ENCODE measurements at places on chromosomes 6 and 20.

DNA sequence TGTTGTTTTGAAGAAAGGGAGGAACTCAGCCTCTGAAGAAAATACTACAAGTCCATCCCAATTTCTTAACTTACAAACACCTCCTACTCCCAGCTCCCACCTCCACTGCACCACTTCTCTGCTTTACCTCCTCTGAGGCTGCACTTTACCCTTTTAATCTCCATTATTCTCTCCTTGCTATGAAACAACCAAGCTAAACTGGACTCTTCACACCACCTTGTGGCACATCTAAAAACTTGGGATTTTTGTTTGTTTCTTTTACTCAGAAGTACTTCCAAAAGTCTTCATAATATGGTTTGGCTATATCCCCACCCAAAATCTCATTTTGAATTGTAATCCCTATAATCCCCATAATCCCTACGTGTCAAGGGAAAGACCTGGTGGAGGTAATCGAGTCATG is 142.2 kb downstream of the MOXD1 start:
- DNase-seq: no peak

DNA sequence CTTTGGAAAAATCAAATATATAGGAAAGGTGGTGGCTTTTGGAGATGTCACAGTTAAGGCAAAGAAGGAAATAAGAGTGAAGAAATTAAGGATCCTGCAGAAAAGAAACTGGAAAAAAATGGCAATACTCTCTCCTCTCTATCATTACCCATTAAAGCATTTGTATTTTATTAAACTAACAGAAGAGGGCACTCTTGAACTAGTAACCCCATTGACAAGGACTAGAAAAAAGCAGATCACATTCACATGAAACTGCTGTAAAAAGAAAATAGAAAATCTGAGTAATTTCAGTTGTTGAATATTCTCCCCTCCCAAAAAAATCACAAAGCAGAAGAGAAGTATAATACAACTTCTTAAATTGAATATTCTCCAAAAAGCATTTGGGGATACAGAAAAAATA is 104.1 kb upstream of the SLC35B3 start:
- no peak for DNase-seq

DNA sequence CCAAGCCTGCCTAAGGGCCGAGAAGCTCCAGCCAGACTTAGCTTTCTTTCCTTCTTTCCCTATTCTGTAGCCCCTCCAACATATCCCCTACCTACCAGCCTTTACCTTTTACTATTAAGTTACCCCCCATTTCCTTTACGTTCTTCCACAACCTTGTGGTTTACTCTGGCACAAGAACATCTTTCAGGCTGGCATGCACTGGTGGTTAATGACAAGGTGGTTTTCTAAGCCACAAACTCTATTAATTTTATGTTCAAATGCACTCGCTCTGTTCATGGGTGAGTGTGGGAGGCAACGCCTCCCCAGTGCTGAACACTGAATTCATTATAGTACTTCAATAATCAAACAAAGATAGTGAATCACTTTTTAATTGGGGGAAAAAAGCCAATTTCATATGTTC is 64.4 kb downstream of the TRERF1 start:
- no peak for DNase-seq

- DNase-seq: no peak
Measured at GRCh38 chr6:82030301-82030700, 217.2 kb downstream of the IBTK start.

DNA sequence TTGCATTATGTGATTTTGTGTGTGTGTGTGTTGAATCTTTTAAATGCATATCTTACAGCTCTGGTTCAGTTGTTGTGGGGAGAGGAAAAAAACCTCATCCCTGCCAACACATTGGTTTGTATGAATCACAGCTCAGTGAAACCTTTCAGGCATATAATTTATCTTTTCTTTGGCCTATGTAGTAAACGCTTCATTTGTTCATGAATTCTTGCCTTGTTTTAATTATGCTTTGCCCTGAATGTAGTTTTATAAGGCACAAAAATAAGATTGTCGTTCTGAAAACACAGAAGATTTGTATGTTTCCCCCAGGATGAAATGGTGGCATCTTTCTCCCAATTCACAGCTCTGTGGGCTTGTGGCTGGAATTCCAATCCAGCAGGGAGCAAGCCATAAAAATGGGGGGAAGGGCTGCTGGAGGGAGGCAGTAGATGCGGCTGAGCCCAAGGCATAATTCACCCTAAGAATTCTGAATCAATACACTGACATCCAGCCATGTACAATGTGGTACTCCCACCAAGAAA is 45.1 kb downstream of the BCAS1 start:
- DNase-seq: no peak

GRCh38 chr20:57118107-57118769 is 148.2 kb downstream of the BMP7 start:
- DNase-seq: no peak

DNA sequence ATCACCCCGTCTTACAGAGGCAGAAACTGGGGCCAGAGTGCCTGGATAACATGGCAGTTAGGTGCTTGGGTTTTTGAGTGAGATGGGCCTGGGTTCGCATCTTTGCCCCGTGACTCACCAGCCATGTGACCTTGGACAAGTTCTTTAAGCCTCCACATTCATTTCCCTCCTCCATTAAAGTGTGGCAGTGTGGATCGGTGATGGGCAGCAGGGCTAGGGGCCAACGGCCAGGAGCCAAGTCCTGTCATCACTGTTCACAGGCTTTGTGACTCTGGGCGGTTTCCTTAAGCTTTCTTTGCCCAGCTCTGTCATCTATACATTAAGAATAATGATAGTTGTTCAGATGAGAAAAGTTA is 85.5 kb upstream of the PMEPA1 start:
- DNase-seq: no peak

DNA sequence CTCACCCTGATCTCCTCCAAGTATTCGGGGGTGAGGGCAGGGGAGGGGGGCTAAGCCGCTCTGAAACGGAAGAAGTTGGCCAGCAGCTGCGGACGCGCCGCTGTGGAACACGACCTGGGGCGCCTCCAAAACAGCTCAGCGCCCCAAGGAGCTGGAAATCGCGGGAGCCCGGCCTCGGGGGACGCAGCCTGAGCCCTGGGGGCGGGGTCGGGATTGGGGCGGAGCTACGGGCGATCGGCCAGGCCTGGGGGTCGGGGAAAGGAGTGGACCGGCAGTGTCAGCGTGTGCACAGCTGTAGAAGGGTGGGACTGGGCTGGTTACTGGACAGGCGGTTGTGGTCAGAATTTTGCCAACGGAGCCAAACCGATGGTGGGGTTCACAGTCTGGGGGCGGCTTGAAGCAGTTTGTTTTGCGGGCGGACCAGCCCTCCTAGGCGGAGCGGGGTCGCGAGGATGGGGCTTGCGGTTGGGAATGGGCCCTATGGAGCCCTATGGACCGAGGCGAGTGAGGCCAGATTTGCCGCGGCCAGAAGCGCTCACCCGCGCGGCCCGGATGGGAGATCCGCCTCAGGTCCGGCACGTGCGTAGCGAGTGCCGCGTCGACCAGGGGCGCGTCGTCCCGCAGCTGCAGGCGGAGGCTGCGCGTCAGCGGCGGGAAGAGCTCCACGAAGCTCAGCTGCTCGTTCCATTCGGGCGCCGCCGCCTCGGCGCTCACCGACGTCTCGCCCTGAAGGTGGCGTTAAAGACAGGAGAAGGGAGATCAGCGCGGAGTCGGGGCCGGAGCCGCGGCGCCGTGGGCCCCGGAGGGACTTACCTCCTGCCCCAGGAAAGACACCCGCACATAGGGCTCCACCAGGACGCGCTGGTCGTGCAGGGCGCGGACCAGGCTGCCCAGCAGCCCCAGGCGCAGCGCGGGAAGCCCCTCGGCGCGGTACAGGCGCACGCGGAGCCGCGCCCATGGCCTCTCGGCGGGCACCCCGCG is 14.3 kb upstream of the SPAG4 start:
- no peak for DNase-seq

DNA sequence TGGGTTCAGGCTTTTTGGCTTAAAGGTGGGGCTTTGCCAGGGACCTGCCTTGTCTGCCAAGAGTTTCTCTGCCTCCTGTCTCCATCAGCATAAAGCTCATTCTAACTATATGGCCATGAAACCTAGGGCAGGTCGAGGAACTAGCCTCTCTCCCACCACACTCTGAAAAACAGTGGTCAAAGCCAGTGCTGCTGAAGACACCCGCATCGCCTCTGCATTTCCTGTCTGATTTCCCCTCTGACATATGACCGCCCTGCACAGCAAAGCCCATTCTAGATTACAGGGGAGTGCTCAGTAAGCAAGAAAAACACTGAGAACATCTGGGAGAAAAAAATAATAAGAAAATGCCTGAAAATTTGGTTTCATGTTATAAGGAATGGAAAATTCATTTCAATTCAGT is 573.6 kb downstream of the PRKN start:
- no peak for DNase-seq

DNA sequence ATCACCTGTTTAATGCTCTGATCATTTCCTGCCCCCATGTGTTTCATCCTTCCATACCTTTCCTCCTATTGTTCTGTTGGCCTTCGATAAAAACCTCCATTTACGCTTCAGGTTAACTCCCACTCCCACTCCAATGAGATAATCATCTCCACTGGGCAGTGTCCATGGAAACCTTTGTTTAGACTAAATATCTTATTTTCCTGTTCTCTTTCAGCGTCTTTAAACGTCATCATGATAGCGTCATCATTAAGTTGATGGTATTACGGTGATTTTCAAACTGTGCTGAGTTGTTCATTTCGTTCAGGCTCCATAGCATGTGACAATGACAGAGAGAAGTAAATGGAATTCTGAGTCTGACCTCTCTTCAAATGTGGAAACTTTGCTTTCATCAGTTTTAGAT is 970.5 kb upstream of the SLC35B3 start:
- DNase-seq: no peak

DNA sequence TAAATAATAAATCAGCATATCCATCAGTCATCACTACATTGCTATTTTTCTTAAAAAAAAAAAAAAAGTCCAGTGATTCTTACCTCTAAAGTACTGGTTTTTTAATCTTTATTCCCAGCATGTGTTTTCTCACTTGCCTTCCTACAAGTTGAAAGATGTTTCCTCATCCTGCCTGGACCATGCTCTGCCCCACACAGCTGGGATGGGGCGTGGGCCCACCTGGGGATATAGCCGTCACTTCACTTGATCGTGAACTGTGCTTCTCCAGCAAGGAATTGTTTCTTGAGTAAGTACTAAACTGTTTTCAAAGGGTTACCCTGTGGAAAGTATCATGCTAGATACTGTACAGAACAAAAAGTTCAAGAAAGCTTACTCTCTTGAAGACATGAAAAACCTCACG is 212.6 kb upstream of the HTR1E start:
- DNase-seq: no peak

DNA sequence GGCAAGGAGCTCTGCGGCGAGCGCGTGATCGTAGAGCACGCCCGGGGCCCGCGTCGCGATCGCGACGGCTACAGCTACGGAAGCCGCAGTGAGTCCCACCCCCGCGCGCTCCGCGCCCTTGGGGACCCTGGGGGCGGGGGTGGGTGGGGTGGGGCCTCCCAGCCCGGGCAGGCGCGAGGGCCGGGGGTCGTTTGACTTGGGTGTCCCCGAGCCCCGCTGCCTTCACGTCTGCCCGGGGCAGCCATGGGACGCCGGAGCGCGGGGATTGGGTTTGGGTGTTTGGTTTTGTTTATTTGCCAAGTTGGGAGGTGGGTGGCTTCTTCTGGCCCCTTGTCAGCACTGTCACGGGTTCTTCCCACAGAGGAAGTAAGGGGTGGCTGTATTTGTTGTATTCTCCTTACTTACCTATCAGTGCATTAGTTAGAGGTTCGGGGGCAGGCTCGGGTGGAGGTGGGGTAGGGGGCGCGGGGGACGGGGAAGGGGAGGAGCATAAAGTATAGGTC is 777 bp downstream of the SRSF6 start:
- no peak for DNase-seq

GRCh38 chr20:45779011-45779915 is 12.4 kb downstream of the WFDC3 start:
- DNase-seq: no peak

- peak; percentile 90 for DNase-seq
Measured at GRCh38 chr20:62740286-62741141, 31.9 kb downstream of the NTSR1 start.

DNA sequence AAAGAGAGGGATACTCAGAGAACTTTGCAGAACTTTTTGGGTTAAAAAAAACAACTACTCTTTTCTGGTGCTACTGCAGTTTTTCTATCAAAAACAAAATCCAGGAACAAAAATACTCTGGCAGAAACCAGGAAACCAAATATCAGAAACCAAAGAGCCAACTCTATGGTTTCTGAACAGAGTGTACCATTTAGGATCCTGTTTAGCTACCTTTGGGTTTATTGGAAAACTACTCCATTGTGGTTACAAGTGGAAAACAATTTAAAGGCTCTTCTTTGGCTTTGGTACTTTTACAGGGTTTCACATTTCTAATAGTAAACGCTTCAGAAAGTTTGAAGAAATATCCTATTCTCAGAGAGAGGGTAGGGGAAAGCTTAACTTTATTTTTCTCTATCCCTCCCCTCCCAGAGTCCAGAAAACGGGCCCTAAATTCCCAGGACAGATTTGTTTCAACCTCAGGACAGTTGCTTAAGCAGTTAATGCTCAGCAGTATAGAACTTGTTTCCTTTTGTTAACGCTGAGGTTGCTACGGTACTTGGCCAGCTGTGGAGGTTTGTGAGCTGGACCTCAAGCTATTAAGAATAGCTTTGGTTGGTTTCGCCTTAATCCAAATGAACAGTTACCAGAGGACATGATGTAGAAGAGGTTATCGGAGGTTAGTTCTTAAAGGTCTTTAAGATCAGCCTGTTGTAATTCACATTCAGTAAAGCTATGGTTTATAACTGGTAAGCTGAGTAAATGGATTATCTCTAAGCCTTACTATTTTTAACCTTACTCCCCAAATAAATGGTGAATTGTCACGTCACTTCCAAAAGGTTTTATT is 47.9 kb downstream of the FOXO3 start:
- DNase-seq: no peak

DNA sequence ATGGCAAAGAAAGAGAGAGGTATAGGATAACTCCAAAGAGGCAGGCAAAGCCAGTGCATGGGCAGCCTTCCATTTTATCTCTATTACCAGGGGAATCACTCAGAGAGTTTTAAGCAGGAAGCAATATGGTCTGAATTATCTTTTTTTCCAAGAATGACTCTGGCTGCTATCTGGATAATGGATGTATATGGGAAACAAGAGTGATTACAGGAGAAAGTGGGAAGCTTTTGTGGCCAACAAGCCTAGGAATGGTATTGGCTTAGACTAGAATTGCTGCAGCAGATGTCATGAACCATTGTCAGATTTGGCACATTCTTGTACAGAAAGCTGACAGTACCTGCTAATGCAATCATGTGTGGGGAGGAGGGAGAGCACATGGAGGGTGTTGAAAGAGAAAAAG is 73.0 kb upstream of the BTBD3 start:
- no peak for DNase-seq

DNA sequence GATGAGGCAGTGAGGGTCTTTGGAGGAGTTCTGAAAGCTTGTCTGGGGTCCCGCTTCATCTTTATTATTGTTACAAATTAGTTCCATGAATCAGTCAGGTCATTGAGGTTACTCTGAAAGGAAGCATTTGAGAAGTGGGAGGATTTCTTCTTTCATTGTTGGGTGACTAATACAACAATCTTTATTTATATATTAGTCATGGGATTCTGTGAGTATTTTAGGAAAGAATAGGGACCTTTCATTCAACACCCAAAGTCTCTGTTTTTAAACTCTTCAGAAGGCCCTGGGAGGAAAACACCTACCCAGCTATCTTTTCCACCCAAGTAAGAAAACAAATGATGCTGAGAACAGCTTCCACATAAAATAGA is 98.3 kb downstream of the SOD2 start:
- no peak for DNase-seq

Data from GM12864 (cell line).